ENCODE measurements at places on chromosomes 3 and 15.

GRCh38 chr3:52143156-52143555 is 11.1 kb downstream of the POC1A start:
- no peak for DNase-seq

DNA sequence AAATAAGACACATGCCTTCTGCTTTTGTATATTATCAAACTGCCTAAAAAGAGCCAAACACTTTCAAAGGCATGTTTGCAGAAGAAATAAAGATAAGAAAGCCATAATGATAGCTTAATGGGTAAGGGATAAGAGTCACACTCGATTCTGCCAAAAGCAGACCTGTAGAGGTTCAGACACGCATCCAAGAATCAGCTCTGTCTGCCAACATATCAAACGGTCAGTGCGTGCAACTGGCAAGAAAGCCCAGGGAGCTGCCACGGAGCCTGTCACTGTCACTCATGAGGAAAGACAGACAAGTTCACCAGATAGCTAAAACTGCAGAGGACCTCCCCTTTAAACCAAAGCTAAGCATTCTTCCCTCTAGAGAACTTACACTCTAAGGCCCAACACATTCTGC is 23.2 kb downstream of the DCP1A start:
- DNase-seq = no peak

GRCh38 chr15:99105514-99106341 is 848 bp downstream of the SYNM start:
- no peak for DNase-seq

- DNase-seq = no peak
These were observed 1216.0 kb upstream of the ALCAM start for GRCh38 chr3:104150724-104151123.

DNA sequence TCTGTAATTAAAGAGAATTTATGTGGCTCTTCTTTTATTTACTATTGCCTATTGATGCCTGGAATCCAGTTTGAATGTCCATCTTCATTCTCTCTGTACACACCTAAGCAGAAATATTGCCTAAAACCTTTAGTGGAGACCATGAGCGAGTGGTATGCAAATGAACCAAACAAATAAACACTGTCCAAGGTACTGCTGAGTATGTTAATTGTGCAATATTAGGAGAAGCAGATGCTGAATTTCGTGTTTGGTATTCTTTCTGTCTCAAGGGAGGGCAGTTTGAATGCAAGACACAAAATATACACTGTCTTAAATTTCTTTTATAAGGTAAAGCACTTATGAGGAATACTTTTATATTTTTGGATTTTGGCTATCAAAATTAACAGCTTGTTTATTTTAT is 440.9 kb downstream of the RBMS3 start:
- no peak for DNase-seq

DNA sequence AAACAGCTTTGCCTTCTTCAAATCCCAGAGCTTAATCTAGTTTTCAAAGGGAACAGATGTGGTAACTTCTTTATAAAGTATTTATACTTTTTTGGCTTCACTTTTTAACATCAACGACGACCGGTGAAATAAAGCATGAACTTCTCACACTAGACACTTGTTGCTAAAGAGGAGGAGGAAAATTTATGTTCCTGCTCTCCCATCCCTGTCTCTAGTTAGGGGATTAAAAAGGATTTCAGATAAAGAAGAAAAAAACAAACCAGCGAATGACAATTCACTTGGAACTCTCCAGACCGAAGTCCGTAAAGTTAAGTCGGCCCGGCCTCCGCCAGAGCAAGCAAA is 672 bp downstream of the NEDD4 start:
- no peak for DNase-seq

GRCh38 chr3:155192957-155193746 is 100.3 kb downstream of the STRIT1 start:
- no peak for DNase-seq

GRCh38 chr3:114392831-114393230 is 99.0 kb downstream of the TIGIT start:
- DNase-seq = no peak

DNA sequence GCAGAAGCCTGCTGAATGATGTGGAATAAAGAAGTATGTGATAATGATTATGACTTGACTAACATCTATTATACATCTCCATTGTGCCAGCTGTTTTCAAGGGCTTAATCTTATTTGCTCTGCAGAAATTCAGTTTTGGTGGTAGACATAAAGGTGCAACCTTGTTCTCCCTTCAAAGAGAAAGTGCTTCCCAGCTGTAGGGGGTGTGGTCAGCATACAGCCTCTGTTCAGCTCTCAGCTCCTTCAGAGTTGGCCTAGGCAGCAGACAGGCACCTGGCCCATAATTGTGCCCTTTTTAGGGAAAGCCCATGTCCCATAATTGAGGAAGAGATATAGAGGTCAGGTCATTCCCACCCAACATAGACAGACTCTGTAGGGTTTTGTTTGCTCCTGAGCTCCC is 104.3 kb upstream of the EOMES start:
- no peak for DNase-seq

- no peak for DNase-seq
These were observed 994.7 kb downstream of the EPHA3 start for GRCh38 chr3:90102146-90102545.

- no peak for DNase-seq
These were observed 602 bp upstream of the ATP2B2 start for GRCh38 chr3:10505791-10506585.

GRCh38 chr15:93290618-93290946 is 201.6 kb upstream of the RGMA start:
- DNase-seq = no peak

DNA sequence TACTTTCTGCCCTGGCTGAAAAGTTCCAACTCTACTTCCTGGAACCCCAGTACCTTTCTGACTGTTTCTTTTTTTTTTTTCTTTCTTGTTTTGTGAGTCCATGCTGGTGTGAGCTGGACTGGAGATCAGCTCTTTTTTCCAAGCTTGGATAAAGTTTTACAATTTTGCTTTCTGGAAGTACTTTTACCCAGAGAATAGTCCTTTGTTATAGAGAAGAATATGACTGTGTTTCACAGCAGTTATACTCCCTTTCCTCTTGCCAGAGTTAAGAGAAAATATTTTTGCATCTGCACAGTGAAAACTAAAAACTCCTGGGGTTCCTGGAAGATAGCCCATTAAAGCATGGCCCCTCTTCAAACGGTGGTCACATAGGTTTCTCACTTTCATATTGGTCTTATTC is 1100.6 kb downstream of the OTOL1 start:
- DNase-seq = no peak

DNA sequence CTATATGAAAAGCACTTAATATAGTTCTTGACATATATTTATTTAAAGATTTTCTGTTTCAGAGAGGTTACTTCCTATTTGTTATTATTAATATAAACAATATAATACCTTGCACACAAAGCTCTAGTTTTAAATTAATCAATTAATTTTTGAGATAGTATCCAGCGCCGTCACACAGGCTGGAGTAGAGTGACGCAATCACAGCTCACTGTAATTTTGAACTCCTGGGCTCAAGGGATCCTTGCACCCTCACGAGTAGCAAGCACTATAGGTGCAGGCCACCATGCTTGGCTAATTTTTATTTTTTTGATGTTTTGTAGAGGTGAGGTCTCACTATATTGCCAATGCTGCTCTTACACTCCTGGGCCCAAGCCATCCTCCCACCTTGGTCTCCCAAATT is 209.3 kb downstream of the GREM1 start:
- DNase-seq = no peak

- no peak for DNase-seq
These were observed 141.8 kb downstream of the ALDH1A2 start for GRCh38 chr15:57923750-57924149.

DNA sequence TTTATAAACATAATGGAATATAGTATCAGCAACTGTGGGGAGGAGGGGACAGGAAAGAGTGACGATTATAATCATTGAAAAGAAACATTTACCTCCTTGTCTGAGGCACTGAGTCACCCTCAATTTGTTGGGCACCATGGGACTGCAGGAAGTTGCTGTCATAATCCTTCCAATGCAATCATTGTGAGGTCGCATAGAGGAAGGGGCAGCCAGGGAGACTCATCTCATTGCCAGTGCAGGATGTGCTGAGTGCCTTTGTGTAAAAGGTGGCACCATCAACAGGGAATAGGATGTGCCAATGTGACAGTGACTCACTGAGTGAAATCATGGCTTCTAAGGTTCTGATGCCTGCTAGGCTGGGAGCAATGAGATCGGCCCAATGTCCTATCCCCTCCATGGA is 300.4 kb upstream of the ADAMTS9 start:
- DNase-seq = no peak

DNA sequence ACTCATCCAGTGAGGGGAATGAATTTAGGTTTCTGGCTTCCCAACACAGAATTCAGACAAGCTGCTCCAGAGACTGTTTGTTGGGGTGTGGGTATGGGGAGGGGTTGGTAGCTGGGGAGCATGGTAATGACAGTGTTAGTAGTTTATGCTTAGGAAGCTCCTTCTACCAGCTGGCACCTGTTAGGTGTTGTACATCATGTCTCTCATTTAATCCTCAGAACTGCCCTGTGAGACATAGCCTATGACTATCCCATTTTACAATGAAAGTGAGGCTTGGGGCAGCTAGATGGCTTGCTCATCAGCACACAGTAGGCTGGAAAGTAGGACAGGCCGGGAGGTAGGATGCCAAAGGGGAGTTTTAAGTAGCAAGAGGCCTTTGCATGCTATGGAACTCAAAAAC is 2.5 kb downstream of the EIF4E3 start:
- no peak for DNase-seq

- no peak for DNase-seq
These were observed 40.9 kb upstream of the EPHB1 start for GRCh38 chr3:134753999-134754742.

DNA sequence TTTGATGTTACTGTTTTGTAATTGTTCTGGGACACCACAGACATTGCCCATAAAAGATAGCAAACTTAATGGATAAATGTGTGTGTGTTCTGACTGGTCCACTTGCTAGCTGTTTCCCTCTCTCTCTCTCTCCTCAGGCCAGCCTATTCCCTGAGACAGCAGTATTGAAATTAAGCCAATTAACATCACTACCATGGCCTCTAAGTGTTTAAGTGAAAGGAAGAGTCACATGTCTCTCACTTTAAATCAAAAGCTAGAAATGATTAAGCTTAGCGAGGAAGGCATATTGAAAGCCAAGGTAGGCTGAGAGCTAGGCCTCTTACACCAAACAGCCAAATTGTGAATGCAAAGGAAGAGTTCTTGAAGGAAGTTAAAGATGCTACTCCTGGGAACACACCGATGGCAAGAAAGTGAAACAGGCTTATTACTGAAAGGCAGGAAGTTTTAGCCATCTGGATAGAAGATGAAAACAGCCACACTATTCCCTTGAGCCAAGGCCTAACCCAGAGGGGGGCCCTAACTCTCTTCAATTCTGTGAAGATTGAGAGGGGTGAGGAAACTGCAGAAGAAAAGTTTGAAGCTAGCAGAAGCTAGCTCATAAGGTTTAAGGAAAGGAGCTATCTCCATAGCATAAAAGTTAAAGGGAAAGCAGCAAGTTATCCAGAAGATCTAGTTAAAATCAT is 295.1 kb downstream of the CHST2 start:
- DNase-seq = no peak

DNA sequence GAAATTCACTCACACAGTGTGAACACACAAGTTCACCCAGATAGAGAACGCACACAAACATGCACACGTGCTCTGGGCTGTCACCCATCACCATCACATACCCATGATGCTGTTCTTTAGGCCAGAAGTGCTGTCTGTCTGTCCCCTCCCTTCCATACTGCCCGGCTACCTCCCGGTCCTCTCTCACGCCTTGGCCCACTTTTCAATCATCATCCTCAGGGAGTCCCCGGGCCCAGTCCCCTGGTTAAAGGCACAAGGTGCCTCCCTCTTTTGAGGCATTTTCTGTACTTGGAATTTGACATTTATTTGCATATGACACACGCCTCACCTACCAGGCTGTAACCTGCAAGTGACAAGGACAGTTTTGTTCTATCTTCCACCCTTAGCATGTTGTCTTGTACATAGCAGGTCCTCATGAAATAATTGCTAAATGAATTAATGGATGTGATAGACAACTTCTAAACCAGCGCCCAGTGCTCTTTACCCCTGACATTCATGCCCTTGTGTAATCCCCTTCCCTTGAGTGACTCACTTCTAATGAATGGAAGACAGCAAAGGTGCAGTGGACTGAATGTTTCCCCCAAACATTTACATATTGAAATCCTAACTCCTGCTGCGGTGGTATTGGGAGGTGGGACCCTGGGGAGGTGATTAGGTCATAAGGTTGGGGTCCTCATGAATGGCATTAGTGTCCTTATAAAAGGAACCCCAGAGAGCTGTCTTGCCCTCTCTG is 73.9 kb upstream of the ADPGK start:
- DNase-seq = no peak

- no peak for DNase-seq
These were observed 26.5 kb upstream of the ACTC1 start for GRCh38 chr15:34821831-34822230.

DNA sequence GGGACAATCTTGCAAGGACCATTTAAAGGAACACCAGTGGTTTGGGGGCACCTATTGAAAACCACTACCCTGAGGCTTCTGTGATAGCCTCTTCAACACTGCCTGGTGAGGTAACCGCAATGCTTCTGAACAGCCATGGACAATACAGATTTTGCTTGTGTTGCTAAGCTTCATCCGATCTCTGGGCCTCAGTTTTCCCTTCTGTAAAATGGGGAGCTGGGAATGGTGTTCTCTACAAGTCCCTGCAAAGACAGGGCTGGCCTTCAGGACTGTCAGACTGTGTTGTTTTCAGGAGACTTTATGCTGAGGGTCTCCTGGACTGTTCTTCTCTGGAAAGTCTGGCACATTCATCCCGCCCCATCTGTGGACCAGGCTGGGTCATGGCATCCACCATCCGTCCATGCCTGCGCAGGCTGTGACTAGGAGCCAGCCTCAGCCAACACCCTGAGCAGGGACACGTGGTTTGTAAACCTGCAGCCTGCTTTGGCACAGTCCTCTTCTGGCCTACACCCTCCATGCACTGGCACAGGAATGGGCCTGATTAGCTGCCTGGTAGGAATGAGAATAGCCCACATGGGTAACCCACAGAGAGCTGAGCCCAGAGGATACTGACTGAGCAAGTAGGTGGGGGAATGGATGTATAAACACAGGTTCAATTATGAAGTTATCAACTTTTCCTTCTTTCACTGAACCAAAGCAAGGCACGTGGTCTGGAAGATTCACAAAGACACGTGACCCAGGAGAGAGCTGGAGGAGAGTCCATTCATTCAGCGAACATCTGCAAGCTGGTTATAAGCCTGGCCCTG is 55.3 kb downstream of the ROPN1B start:
- DNase-seq = no peak

DNA sequence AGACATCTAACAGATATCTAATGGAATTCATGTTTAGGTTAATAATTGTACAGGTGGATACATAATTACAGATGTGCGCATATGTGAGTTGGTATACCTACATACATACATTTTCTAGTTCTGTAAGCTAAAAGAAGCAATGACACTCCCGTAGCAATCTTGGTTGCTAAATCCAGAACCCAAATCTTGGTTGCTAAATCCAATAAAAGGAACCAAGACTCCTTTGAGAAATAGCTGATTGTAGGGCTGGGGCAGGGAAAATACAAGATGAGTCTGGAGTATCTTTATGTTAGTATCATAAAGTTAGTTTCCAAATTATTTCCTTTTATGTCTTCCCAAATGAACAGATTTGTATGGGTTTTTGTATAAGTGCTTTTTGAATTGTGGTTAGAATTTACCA is 135.2 kb downstream of the TMCC1 start:
- no peak for DNase-seq
